Myometrial cell (primary cell): ENCODE measurements at places on chromosomes 12 and 14. TPM values are rescaled to one million over a fixed set of nuclear protein-coding genes. Genes with fewer than 3 reads are reported as not detected.

TDP1 gene
- total RNA-seq = 27.3 and 35.2 TPM in 2 replicates

HOXC5 gene
- total RNA-seq = not detected in 2 replicates

CBLN3 gene
- 2.8 and 4.6 TPM in 2 replicates for total RNA-seq

CFAP73 gene
- not detected in 2 replicates for total RNA-seq

FICD gene
- total RNA-seq = 4.9 and 6.4 TPM in 2 replicates
